Dermis blood vessel endothelial cell (primary cell): ENCODE measurements at places on chromosomes 13 and 19. TPM values are rescaled to one million over a fixed set of nuclear protein-coding genes. Genes with fewer than 3 reads are reported as not detected.

DNA sequence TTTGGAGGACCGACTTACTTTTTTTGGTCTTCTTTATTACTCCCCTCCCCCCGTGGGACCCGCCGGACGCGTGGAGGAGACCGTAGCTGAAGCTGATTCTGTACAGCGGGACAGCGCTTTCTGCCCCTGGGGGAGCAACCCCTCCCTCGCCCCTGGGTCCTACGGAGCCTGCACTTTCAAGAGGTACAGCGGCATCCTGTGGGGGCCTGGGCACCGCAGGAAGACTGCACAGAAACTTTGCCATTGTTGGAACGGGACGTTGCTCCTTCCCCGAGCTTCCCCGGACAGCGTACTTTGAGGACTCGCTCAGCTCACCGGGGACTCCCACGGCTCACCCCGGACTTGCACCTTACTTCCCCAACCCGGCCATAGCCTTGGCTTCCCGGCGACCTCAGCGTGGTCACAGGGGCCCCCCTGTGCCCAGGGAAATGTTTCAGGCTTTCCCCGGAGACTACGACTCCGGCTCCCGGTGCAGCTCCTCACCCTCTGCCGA lies 409 bp downstream of the FOSB start:
- peak; percentile 51 for DNase-seq

DNA sequence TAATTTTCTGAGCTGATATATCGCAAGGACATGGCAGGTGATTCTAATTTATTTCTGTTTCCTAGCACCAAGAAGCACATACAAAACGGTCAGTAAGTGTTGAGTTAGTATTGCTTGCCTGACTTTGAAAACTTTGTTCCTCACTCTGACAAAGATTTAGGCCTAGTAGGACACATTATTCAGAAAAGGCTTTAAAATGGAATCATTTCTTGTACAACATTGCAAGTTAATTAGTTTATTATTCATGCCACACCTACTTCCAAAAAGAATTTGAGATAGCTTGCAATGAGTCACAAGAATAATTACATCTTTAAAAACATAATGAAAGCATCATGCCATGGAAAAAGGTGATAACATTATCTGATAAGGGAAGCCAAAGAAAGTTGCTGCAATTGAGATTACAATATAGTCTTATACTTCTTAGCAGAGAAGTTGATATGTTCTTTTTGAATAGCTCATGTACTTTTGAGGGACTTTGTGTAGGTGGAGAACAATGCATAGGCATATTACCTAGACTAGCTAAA lies 474.2 kb downstream of the KLF5 start:
- DNase-seq: no peak

- no peak for DNase-seq
These were observed 165.3 kb downstream of the LMO7 start for GRCh38 chr13:75801388-75801945.

DNA sequence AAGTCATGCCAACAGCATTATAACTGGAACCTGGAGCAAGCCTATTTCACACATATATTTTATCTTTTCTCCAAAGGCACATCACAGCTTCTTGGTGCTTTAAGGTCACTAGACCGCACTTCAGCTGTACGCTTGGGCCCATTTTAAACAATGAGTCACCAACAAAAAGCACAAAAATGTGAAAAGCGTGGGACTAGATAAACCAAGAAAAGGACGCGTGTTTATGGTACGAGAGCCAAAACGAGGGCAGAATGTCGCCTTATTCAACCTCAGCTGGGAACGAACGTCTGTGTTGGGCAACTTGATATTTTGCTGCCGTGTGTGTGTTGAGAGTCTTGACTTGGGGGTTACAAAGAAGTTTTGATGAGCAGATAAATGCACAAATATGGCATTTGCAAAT lies 9.2 kb upstream of the EHD2 start:
- no peak for DNase-seq

DNA sequence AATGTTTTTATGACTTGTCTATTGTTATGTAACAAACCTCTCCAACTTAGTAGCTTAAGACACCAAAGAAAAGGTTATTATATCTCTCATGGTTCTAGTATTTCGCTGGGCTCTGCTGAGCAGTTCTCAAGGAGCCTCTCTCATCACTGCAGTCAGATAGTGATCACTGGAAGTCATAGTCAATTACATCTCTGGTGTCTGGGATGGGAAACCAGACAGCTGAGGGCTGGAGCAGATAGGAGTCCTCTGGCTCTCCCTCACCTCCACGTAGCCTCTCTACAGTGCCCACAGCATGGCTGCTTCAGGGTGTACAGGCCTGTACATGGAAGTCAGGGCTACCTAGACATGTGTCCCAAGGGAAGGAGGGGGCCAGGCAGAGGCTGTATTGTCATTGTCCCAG lies 507.5 kb downstream of the MYO16 start:
- no peak for DNase-seq

DNA sequence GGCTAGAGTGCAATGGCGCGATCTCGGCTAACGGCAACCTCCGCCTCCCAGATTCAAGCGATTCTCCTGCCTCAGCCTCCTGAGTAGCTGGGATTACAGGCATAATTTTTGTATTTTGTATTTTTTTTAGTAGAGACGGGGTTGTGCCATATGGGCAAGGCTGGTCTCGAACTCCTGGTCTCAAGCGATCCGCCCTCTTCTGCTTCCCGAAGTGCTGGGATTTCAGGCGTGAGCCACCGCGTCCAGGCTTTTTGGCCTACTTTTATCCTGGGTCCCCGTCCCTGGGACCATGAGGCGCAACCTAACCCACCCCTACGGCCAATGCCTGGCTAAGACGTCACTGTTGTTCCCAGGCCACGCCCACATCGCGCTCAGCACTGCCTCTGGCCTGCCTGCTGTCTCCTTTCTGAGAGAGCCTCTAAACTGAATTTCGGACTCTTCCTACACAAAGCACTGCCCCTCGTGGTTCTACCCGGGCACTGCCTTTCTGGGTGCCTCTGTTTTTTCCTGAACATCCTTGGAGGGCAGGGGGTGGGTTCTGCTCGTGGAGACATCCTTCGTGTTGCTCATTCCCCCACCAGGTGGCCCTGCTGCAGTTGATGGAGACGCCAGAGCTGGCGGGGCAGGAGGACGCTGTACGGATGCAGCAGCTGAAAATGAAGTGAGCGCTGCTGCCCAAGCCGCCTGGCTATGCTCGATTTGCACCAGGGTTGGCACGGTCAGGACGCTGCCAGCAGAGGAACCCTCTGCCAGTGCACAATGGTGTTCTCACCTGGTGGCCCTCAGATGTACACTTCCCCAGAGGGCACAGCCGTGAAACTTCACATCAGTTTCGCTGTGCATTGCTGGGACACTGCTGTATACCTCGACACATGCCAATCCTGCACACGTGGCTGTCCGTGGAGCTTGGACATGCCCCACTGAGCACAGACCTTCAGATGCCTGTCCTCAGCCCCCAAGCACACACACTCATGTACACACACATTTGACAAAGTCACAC lies 2.0 kb downstream of the REX1BD start:
- DNase-seq: peak; percentile 64

DNA sequence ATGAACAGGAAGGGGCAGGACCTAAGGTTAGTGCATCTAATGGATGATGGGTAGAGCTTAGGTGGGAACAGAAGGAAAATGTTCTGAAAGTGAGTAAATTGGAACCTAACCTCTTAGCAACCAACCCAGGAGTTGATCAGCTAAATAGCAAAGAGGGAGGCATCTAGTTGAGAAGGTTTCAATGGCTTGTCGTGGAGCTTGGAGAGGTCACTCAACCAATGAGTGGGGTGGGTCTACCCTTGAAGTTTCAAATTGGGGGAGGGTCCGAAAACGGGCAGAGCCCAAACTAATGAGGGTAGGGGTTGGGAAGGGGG lies 5.7 kb upstream of the SHKBP1 start:
- no peak for DNase-seq

The DEDD2 gene
- 27.3 and 29.4 TPM in 2 replicates for total RNA-seq

The B3GNT8 gene
- total RNA-seq: 1.8 and 2.6 TPM in 2 replicates

GRCh38 chr19:4368128-4368820 lies 24.9 kb downstream of the MPND start:
- peak; percentile 61 for DNase-seq

The ZNF555 gene
- 7.9 and 9.7 TPM in 2 replicates for total RNA-seq

DNA sequence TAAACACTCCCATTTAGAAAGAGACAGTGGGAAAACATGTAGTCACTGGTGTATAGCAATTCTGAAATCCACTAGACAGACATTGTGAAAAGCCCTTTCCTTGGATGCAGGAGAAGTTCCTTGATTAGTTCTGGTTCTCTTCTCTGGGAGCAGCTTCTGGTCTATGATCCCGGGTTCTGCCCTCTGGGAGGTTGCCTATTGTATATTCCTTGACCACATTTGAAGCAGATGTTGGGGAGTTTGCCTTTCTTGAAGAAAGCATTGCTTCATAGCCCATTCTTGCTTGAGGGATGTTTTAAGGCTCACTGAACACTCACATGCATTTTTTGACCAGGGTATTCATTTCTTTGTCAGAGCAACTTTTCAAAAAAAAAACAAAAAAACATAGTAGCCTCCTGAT lies 211.9 kb downstream of the NDFIP2 start:
- no peak for DNase-seq
